Posterior vena cava (tissue), 2 donors: ENCODE measurements at places on chromosomes 5 and 9. TPM values are rescaled to one million over a fixed set of nuclear protein-coding genes. Genes with fewer than 3 reads are reported as not detected.

The PIP5K1B gene
- 2.6 TPM for total RNA-seq

The TAS2R1 gene
- total RNA-seq, result not detected

The DOLK gene
- total RNA-seq, result 9.0 TPM

The SGTB gene
- 22.0 TPM for total RNA-seq

The FGF10 gene
- 17.4 TPM for total RNA-seq

The SPINK6 gene
- not detected for total RNA-seq

The TJP2 gene
- total RNA-seq, result 83.5 TPM

The FAM153A gene
- total RNA-seq, result 0.05 TPM

The CCNI2 gene
- total RNA-seq, result not detected

The DNAH5 gene
- 0.19 TPM for total RNA-seq

The MAP1B gene
- 437 TPM for total RNA-seq

The C9orf85 gene
- 9.9 TPM for total RNA-seq

The LIX1 gene
- total RNA-seq, result not detected

The CNOT8 gene
- total RNA-seq, result 46.5 TPM

The PROB1 gene
- total RNA-seq, result 8.9 TPM

The NUTM2F gene
- total RNA-seq, result not detected

The TOR4A gene
- total RNA-seq, result 7.0 TPM

The GABRA6 gene
- not detected for total RNA-seq

The CD14 gene
- 68.8 TPM for total RNA-seq

The IFNA21 gene
- total RNA-seq, result not detected

The IL33 gene
- total RNA-seq, result 93.8 TPM

The SLC6A7 gene
- total RNA-seq, result 0.19 TPM

The DRD1 gene
- 0.29 TPM for total RNA-seq

The TMEM8B gene
- total RNA-seq, result 16.1 TPM

The FOXD1 gene
- 10.2 TPM for total RNA-seq

The MEGF10 gene
- 0.19 TPM for total RNA-seq

The SPATA31E1 gene
- total RNA-seq, result not detected

The KIF24 gene
- 0.74 TPM for total RNA-seq

The HINT1 gene
- total RNA-seq, result 129 TPM

The IFNA10 gene
- not detected for total RNA-seq

The MARVELD2 gene
- 1.00 TPM for total RNA-seq

The EXD3 gene
- 14.6 TPM for total RNA-seq

The SV2C gene
- 0.05 TPM for total RNA-seq

The GABRA1 gene
- total RNA-seq, result not detected

The PCDHB13 gene
- total RNA-seq, result 3.9 TPM

The FOXD4L6 gene
- not detected for total RNA-seq

The TUSC1 gene
- total RNA-seq, result 12.9 TPM

The PCDHB16 gene
- 3.0 TPM for total RNA-seq

The IFNB1 gene
- total RNA-seq, result not detected

The ERGIC1 gene
- 169 TPM for total RNA-seq

The OBP2B gene
- not detected for total RNA-seq
